ENCODE measurements at places on chromosomes 6 and 20.

GRCh38 chr6:133460101-133460500 is 218.9 kb downstream of the EYA4 start:
- DNase-seq: no peak

DNA sequence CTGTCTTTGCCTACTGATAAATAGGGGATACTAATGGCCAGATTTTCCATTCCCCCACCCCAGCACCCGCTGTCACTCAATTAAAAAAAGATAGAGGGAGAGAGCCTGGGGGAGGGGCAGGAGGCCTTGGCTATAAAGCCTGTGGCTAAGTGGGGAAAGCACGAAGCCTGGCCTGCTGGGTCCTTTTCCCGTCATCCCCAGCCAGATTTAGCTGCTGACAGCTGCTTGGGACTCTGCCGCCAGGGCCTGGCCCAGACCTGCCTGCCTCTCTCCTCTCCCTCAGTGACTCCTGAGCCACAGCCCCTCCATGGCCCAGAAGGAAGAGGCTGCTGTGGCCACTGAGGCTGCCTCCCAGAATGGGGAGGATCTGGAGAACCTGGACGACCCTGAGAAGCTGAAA is at the start of gene APOBEC2:
TSS of gene APOBEC2 (plus strand) at position 162 of the 400 bp plus-strand sequence. CDS start at position 308, 146 bp downstream.
- DNase-seq: no peak

DNA sequence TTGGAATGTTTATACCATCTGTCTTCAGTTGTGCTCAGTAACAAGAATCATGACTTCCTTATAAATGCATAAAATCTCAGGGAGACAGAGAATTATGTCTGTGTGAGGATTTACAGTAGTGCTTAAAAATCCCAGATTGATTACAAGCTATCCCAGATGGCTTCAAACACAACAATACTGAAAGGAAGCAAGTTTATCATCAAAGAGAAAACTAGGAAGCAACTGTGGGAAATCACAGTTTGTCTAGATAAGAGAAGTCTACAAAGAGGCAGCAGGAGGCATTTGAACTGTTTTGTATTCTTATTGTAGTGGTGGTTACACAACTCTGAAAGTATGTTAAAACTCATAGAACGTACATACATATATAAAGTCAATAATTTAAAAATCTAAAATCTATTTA is 104.4 kb upstream of the SALL4 start:
- no peak for DNase-seq

DNA sequence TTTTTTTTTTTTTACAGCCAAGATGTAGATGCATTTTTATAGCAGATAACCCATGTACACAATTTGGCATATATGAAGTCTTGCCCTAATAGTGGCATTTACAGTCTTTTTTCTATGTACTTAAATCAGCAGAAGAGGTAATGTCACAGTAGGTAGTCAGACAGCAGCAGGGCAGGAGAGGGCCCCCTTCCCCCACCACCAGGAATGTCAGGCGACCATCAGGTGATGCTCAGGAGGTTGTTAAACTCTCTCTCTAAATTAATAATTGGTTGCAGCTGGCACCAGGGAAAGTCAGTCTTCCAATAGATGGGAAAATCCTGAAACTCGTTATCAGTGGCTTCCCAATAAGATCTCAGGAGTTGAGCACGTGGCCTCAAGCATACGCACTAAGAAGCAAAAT is 188.0 kb upstream of the ADGRB3 start:
- DNase-seq: no peak

DNA sequence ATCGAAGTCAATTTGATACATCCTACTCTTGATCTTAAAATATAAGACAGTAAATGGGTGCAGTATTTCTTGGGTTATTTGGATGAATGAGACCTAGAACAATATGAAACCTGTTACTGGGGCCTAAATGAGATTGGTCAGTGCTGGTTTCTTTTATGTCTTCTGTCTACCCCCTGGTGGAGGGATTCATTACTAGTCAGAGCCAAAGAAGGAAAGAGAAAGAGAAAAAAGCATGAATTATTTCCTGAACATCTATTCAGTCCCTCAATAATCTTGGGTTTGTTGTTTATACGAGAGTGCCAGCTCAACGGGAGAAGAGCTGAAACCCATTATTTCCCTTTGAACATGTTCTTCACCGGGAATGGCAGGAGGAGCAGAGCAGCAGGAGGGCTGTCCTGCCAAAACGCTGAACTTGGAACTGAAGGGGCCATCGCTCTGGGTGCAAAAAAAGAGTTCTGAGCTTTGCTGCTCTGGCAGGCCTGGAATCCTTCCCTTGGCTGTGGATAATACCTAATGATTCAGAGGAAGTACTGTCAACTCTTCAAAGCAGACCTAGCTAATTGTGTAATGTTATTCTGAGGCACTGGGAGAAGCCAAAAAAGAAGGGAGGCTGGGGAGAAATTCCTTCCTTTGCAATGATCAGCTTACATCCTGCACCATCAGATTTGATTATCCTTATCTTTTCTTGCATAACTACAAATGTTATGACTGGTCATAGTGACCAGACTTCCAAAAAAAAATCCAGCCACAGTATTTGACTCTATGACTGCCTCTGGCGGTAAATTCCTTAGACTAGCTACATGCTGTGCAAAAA is 72.0 kb downstream of the BLOC1S5 start:
- DNase-seq: no peak

DNA sequence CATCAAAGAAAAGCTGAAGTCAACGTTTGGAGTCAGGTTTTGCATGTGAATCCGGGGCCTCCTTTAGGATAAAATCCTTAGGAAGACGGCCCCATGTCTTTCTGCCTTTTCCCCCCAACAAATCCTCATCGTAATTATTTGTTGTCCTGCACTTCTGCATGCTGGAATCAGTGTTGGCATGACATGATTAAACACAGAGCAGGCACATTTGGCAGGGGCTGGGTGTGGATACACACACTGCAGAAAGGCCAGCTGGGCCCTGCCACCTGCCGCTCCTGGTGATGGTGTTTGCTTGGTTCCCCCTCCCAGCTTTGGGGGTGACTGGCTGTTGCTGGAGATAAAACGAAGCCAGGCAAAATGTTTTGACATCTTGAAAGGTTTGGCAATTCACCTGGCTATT is 46.3 kb upstream of the FOXA2 start:
- DNase-seq: no peak
